T-helper 1 cell (primary cell): ENCODE measurements at places on chromosomes 2 and 18.
A peak's percentile ranks its signal among the peaks of the same experiment; 100 is the strongest.

DNA sequence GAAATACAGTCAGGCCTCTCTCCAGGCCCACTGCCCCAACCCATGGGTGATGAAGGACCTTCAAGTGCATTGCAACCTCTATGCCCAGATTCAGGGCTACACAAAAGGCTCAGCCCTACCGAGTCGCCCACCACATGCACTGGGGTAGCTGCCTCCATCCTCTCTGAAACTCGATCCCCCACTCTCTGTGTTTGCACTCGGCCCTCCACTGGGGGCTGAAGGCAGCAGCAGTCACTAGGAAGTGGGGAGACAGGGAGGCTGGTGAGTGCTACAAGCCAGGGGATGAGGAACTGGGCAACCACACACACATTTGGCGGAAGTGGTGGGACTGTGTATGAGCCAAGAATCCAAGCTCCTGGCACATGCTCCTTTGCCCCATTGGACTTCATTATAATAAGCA is 94.6 kb downstream of the CERS6 start:
- no peak for DNase-seq

DNA sequence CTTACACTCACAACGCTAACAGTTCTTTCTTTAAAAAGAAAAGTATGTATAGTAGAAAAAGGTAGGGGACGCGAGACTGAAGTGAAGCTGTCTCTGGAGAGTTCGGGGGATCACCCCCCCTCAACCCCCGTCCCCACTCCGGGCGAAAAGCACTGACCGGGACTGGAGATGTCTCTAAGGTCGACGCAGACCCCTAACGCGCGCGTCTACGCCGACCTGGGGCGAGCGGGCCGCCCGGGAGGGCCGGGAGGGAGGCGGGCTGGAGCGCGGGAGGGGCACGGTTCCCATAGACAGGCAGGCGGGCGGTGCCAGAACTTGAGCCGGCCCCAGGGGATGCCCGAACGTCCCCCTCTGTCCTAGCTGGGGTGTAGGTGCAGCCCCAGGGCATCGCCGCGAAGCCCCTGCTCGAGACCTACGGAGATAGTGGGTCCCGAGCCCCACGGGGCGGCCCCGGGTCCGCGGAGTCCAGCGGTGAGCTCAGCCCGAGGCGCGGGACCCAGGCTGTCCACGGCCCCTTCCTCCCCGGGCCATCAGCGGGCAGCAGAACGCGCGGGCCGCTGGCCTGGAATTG is 82.2 kb downstream of the CHRNA1 start:
- peak; percentile 21 for DNase-seq

DNA sequence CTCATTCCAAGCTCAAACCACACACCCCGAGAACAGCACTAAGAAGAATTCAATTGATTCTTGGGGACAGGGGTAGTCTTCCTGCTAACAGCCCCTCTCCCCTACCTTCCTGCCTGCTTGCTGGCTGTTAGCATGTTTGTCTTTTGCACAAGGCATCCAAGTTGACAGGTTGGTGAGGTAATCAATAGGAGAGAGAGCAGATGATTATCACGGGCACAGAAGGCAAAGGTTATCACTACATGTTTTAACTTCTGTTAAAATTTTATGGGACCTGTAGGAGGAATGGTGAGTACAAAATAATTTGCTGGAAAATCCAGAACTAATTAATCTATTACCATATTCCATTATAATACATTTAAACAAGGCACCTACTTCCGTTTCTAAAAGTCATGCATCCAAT is 442.1 kb upstream of the TCF4 start:
- DNase-seq, result no peak

GRCh38 chr2:31729442-31730092 is 148.8 kb upstream of the SRD5A2 start:
- no peak for DNase-seq

DNA sequence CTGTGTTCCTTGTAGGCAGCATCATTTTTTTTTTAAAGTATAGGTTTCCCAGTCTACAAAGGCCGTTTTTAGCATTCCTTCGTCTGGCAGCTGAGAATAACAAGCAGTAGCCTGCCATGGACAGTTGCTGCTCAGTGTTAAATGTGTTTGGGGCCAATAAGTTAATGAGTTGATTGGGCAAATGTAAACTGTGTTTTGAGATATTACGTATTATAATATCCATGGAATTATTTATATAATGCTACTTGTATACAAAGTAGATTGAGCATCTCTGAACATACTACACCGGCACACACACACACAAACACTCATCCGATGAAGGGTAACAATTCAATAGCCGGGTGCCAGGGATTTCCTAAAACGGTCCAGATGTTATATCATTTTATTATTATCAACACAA is 97.2 kb downstream of the IRS1 start:
- no peak for DNase-seq

DNA sequence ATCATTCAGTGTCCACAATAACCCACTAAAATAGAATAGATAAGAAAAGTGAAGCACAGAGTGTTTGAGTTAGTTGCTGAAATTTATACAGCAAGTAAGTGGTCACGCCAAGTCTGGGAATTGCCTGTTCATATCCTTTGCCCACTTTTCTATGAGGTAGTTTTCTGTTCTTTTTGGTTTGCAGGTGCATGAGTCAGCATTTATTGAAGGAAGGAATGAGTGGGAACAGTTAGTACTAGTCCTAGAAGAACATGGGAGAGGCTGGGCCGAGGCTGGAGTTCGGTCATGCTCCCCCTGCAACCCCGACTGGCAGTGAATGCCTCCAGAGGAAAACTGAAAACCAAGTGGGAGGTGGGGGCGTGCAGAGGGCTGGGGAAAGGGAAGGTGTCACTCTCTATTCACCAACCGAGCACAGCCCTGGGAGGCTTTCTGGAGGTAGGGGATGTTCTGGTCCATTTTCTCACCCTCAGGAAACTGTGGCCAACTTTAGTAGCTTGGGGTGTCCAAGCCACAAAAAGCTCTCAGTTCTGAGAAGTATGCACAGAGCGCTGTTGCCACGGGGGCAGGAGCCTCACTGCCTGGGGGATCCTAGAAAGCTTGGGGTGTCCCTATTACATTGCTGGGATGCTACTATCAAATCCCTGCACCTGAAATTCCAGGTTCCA is 41.4 kb downstream of the FOSL2 start:
- no peak for DNase-seq

- no peak for DNase-seq
Measured at GRCh38 chr18:24995056-24995455, 356.9 kb downstream of the ZNF521 start.

- no peak for DNase-seq
Measured at GRCh38 chr2:112627060-112628040, 18.4 kb upstream of the SLC20A1 start.

DNA sequence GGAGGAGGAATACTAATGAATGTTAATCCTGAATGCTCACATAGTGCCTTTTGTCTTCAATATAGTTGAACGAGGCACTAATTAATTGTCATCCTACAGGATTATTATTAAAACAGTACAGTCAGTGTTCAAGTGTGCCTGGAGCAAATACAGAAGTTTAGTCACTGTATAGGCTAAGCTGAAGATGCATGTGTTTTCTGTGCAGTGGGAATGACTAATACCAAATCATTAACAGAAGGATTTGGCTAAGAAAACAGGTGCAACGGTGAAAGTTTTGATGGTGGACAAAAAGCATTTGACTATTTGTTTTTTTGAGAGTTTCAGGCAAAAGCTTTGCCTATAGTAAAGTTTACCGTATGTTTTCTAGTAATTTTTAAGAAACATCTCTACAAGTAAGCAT is 62.8 kb downstream of the DCC start:
- DNase-seq, result no peak
